Stimulated activated CD8-positive, alpha-beta memory T cell treated with anti-CD3 and anti-CD28 coated beads, Interleukin-4, amount 100 ng/mL, for 24 hours (primary cell): ENCODE measurements at places on chromosomes 5 and 9.

DNA sequence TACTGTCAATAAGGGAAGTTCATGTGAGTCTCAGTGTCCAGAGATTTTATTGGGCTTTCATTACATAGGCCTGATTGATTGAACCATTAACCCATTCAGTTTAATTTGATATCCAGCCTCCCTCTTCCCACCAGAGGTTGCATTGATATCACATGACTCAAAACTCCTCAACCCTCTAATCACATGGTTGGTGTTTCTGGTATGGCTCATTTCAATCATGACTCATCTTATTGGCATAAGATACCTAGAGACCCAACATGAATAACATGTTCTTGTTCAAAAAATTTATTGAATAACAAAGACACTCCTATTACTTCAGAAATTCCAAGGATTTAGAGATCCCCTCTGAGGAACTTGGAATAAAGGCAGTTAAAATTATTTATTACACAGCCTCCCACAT is 982.2 kb downstream of the TLE1 start:
- DNase-seq = no peak

- DNase-seq = no peak
Observed at GRCh38 chr9:130142641-130143040, 29.6 kb upstream of the NCS1 start.

DNA sequence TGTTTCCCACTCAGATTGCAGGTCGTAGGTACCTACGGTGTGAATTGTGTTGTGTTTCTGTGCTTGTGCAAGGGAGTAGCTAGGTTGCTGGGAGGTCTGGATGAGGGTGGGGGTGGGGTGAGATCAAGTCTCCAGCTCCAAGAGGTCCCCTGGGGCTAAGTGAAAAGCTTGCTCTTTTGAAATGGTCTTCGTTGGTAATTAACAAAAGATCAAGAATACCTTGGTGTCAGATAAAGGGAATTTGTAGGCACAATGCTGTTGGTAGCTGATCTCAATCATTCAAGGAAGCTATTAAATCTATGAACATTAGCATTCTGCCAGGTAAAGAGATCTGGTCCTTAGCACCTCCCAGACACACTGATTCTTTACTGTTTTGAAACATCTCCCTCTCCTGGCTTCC is 928 bp upstream of the PCDHGC4 start:
- no peak for DNase-seq

DNA sequence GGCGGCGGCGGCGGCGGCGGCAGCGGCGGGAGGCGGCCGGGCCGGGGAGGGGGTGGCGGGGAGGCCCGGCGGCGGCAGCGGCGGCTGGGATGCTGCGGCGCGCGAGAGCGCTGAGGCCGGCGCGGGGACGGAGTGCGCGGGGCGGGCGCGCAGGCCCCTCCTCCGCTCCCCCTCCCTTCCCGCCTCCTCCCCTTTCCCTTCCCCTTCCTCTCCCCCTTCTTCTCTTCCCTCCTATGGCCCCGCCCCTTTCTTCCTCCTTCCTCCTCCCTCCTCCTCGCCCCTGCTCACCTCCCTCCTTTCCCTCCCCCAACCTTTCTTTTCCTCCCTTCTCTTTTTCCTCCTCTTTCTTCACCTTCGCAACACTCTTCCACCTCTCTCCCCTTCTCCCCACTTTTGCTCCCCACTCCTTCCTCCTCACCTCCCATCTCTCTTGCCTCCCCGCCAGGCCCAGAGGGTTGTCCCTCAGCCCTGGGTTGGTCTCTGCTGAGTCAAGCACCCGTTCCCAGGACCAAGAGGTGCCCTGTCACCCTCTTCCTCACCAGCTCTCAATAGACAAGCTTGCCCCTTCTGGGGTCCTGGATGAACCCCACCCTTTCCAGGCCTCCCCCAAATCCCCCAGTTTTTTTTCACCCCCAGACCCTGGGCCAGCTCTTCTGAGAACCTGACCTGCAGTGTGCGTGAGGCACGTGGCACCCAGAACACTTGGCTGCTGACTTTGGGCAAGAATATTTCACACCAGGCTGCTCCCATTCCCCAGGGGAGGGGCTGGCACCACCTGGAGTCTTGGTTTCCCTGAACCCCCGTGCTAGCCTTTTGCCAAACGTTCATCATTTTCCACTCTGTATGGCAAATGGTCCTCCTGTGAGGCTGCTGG is at the start of gene SEMA4D:
TSS of gene SEMA4D (minus strand) at position 136 of the 874 bp plus-strand sequence. CDS start 92,657 bp downstream, outside the sequence.
- DNase-seq = no peak

GRCh38 chr9:114166103-114166470 is 10.8 kb downstream of the COL27A1 start:
- no peak for DNase-seq
